ENCODE measurements at places on chromosomes 2 and 18.

GRCh38 chr2:5725794-5726463 lies 33.7 kb downstream of the SOX11 start:
- no peak for DNase-seq

GRCh38 chr2:66439812-66440542 lies 5.1 kb downstream of the MEIS1 start:
- peak; percentile 45 for DNase-seq

DNA sequence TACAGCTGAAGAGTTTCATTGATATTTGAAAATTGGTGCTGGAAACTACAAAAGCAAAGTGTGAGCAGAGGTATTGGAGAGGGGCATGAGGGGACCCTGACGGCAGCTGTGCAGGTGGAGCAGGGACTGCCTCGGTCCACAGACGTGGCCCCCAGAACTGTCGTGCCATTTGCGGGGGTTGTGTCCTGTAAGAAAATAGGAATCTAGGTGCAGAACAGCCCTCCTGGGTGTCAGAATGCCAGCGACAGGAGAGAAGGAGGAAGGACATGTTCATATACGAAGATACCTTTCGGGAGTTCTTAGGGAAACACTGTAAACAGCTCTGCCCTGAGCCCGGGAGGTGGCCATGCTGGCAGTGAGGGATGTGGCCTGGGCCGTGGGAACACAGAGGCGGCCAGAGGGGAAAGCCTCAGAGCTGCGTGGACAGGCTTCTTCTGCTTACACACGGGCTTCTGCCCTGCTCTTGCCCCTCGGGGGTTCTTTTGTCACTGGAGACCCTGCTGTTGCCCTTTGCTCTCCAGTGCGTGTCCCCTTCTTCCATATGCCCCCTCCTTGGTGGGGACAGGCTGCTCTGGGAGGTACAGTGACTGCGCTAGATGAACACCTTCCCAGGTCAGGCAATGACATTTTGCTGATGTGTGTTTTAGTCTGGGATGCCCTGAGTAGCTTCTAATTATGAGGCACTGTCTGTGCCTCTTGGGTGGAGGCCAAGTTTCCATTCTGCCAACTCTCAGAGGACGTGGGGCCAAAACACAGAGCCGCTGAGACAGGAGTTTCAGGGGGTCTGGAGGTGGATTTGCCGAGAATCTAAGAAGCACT lies 81.9 kb upstream of the TXNDC2 start:
- DNase-seq, result no peak

DNA sequence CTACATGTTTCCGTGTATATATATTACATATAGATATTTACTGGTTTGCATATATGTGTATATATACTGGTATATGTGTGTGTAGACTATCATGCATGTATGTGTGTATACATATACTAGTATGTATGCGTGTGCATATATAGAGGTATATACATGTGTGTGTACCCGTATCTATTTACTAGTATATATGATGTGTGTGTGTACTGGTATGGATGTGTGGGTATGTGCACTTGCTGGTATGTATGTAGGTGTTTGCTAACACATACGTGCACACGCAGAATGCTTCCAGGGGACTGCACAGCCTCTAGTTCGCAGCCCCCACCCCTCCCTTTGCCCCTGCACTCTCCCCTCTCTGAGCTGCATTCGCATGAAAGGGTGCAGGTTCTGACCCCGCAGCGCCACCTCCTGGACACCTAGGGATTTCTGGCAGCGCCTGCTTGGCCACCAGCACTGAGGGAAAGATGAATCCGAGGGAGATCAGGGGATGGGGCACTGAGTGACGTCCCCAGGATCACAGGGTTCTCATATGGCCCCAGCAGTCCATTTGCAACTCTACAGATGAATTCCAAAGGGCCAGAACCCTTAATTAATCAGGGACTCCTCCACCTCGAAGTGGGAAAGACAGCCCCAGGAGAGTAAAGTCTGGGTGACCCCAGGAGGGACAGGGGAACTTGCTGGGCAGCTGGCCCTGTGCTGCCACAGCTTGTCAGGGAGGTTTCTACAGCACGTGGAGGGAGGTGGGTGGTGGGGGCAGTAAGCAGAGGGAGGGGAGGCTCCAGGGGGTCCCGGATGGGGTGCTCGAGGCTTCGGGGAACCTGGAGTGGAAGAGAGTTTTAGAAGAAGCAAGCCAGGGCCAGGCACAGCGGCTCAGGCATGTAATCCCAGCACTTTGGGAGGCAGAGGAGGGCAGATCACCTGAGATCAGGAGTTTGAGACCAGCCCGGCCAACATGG lies 66.8 kb upstream of the ASAP2 start:
- DNase-seq, result peak; percentile 66

- DNase-seq, result no peak
These were observed 162.6 kb downstream of the KCNE4 start for GRCh38 chr2:223214394-223215253.

- DNase-seq, result no peak
These were observed 33.9 kb downstream of the NBAS start for GRCh38 chr2:15527074-15527739.

DNA sequence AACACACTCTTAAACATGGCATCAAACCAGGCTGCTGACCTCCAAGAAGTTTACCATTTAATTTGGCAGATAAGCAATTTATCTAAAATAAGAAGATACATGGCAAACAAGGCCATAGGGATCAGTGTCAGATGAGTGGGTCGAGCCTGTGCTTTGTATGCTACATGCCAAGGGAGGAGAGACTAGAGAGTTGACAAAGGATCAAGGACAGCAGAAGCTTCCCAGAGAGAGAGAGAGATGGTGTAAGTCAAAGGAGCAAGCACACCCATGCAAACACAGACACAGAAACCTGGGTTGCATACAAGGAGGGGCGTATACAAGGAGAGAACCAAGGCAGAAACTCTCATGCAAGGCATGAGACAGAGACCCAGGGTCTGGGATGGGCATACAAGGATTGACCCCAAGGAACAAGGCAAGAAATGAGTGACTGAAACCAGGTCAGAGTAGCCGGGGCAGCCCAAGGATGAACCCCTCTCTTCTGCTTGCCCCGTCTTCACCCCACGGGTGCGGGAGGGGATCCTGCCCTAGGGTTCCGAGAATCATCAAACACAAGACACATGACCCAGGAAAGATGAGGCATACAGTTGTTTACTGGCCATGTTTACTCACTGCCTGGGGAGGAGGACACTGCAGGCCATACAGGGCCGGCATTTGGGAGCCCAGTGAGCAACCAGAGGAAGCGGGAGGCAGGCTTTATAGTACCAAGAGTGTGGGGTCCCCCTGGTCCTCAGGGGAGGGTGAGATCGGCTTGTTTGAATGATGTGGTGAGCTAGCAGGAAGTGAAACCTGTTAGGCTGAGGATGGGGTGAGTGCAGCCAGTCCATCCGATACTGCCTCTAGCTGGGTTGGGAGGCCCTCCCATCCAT lies 529.2 kb upstream of the ID2 start:
- no peak for DNase-seq

- DNase-seq, result no peak
These were observed 679 bp upstream of the WDR75 start for GRCh38 chr2:189440644-189440946.

DNA sequence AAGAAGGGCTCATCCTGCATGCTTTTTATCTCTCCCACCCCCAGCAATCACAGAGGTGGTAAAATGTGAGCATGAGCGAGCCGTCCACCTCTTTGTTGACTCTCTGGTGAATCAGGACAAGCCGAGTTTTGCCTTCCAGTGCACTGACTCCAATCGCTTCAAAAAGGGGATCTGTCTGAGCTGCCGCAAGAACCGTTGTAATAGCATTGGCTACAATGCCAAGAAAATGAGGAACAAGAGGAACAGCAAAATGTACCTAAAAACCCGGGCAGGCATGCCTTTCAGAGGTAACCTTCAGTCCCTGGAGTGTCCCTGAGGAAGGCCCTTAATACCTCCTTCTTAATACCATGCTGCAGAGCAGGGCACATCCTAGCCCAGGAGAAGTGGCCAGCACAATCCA lies 19.5 kb downstream of the LIPG start:
- DNase-seq, result no peak

DNA sequence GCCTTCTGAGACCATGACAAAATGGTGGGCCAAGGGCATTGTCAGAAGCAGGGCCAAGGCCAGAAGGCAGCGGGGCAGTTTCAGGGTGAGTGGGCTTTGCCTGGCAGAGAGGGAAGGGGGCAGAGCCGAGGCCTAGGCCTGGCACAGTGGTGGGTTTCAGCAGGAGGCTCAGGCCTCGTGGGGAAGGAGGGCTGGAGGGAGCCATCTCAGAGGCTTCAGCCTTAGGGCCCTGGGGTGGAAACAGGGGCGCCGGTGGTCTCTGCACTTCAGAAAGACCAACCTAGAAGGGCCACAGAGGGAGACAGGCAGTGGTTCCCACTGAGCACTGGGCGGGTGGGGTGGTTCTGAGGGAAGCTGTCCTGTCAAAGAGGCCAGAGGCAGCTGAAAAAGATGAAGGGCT lies 58.0 kb upstream of the SMAD7 start:
- DNase-seq, result no peak

DNA sequence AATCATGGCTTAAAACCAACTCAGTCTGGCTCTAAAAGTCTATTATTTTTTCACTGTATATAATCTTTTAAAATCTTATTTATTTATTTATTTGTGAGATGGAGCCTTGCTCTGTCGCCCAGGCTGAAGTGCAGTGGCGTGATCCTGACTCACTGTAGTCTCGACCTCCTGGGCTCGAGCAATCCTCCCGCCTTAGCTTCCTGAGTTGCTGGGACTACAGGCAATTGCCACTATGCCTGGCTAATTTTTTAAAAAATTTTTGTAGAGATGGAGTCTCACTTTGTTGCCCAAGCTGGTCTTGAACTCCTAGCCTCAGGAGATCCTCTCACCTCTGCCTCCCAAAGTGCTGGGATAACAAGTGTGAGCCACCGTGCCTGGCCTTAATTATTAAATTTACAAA lies 14.5 kb downstream of the GORASP2 start:
- no peak for DNase-seq

- DNase-seq, result no peak
These were observed 12.1 kb downstream of the ACTR3 start for GRCh38 chr2:113901943-113902342.

DNA sequence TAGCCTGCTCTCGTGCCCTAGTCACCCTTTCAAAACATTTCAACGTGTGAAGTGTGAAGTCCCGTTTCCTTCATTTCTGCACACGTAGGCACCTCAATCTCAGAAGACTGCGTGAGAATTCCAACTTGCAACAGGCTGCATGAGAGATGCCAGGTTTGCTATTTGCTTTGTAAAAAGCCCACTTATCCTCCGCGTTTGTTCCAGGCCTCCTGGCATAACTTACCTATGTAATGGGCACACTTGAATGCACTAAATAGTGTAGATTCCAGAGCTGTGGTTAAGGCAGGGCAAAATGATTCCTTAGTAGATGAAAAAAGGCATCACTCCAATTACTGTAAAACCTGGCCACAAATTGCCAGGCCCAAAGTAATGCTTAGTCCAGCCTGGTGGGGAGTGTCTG lies 179.6 kb downstream of the INO80D start:
- DNase-seq, result no peak

GRCh38 chr18:25010623-25011374 lies 341.2 kb downstream of the ZNF521 start:
- DNase-seq, result no peak

- DNase-seq, result no peak
These were observed 73.3 kb downstream of the KCNG2 start for GRCh38 chr18:79871026-79871390.

DNA sequence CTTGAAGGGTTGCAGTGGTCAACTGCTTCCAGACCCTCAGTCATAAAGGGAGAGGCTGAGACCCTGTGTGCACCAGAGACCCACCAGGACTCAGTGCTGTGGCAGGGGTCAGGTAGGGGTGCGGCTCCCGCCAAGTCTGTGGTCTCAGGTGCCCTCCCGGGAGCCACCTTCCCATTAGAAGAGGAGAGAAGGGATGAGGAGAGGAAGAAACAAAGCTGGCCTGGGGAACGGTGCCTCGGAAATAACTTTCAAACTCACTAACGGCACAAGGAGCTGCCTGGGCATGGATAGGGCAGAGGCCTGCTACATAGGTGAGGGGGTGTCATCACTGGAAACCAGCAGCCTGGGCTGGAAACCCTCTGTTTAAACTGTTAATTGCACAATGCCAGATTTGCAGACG lies 84.9 kb downstream of the TPO start:
- no peak for DNase-seq

GRCh38 chr18:35386600-35387100 lies 9.5 kb upstream of the ZNF396 start:
- peak; percentile 75 for DNase-seq

GRCh38 chr18:13120255-13120654 lies 98.3 kb upstream of the LDLRAD4 start:
- no peak for DNase-seq

DNA sequence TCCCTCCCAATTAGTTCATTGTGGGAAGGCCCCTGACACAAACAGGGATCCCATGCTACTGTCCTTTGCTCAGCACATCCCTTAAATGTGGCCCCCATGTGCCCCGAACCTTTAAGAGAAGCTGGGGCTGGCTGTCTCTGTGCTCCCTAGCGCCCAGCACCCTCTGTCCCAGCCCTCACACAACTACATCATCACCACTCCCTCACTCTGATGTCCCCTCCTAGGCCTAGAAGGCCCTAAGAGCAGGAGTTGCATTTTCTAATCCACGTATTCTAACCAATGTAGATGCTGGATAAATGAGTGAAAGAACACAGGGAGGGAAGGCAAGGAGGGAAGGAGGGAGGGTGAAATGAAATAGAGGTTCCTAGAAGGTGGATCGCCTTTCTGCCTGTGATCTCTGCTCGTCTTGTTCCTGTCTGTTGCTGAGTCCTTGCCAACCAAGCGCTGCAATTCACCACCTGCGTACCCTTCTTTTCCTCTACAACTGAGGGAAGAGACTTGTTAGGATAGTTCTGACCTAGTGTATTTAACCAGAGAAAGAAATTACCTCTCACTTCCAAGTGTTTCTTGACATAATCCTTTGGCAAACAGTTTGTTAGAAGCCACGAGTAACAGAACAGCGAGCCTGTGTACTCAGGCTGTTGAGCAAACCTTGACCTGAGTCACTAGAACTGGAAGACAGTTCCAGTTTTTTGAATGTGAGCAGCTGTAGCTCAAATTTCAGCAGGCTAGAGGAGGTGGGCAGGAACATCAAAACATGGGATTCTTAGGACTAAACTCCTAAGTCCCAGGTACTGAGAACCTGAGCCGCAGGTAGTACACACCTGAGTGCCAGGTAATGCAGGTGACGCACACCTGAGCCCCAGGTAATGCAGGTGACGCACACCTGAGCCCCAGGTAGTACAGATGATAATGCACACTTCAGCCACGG lies 181.5 kb upstream of the ID2 start:
- DNase-seq, result no peak

DNA sequence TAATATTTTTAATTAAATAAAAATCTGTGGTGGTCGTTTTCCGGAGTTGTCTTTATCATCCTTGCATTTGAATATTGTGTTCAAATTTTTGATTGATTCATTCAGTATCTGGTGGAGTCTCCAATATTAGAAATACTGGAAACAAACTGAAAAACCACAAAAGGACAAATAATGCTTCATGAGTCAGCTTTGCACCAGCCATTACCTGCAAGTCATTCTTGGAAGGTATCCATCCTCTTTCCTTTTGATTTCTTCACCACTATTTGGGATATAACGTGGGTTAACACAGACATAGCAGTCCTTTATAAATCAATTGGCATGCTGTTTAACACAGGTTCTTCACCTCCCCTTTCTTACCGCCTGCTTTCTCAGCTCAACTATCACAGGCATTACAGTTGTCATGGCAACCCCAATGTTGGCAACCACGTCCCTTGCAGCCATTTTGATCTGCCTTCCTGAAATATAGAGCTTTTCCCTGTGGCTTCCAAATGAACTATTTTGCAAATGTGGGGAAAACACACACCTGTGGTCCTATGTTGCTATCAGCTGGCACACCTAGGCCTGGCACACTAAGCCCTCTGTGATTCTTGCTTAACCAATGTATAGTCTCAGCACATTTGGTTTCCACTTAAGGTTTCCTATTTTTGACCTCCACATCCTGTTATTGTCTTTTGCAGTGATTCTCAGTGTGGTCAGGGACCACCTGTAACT lies 6.5 kb downstream of the CTLA4 start:
- DNase-seq, result no peak

Measured in cerebellar cortex (tissue), 1 donor.